Anterior cingulate cortex (tissue), 58 donors: ENCODE measurements at places on chromosomes 12 and 14.

DNA sequence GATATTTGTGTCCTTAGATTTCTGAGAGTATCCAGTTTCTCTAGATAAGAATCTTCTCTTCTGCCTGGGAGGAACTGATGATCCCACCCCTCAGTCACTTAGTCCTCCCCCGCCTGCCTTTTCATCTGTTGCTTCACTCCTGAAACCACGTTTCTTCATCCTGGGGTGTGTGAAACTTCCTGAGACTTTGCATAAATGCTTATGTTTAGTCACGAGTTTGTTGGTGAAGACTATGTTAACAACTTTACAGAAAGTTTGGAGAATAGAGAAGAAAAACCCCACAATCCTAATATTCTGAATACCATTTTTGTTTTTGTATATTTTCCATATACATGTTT is 33.2 kb downstream of the MARK3 start:
- DNase-seq, result no peak

GRCh38 chr14:90111895-90112534 is 50.2 kb downstream of the KCNK13 start:
- no peak for DNase-seq

GRCh38 chr12:2195085-2195484 is 142.3 kb downstream of the CACNA1C start:
- DNase-seq, result no peak

- no peak for DNase-seq
Measured at GRCh38 chr12:31224768-31225448, 101.0 kb downstream of the SINHCAF start.

DNA sequence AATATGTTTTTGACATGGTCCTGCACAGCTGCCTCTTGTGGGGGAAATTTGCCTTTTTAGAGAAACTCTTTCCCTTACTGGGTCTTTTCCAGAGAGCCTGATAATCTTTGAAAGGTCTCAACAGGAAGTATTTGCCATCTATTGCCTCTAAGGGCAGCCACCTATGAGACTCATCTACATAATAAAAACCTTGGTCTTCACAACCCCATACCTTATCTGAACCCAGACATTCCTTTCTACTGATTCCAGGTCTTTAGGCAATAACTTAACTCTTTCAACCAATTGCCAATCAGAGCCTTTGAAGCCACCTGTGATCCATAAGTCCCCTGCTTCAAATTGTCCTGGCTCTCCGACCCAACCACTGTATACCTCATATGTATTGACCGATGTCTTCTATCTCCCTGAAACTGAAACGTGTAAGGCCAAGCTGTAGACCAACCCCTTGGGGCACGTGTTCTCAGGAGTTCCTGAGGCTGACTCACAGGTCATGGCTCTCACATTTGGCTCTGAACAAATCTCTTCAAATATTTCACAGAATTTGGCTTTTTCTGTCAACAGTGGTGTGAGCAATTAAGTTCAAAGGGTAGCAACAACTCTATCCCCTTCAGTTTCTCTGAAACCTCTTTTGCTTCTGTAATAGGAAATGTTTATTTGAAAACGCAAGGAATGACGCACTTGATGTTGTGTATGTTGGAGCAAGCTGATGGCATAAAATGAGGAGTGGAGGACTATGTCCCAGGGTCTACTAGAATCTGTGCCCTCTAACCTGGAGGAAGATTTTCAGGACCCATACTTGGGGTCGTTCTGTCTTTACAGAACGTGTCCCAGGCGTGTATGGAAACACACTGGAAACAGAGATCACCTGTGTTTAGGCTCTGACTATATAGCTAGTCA is 49.2 kb upstream of the EIF5 start:
- DNase-seq, result no peak

- DNase-seq, result no peak
Measured at GRCh38 chr12:80845639-80846038, 92.1 kb downstream of the LIN7A start.

DNA sequence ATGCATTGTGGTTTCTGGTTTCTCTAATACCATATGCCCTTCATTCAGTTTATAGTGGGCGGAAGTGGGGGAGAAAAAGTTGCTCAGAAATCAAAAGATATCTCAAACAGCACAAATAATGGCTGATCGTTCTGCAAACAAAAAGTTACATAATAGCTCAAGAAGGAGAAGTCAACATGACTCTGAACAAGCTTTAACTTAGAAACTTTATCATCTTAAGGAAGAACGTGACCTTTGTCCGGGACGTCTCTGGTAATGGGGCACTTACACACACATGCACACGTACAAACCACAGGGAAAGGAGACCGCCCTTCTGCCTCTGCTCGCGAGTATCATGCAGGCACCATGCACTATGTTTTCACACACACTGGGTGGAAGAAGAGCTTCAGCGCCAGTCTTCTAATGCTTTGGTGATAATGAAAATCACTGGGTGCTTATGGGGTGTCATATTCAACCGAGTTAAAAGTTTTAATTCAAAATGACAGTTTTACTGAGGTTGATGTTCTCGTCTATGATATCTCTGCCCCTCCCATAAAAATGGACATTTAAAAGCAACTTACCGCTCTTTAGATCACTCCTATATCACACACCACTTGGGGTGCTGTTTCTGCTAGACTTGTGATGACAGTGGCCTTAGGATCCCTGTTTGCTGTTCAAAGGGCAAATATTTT is 4.7 kb downstream of the FOS start:
- no peak for DNase-seq

GRCh38 chr12:130752692-130753230 is 36.7 kb upstream of the RIMBP2 start:
- no peak for DNase-seq

- no peak for DNase-seq
Measured at GRCh38 chr12:3022411-3022810, 54.8 kb upstream of the TSPAN9 start.

- DNase-seq, result no peak
Measured at GRCh38 chr12:32309811-32310736, 89.3 kb upstream of the FGD4 start.

- no peak for DNase-seq
Measured at GRCh38 chr12:51118706-51119105, 35.3 kb upstream of the CSRNP2 start.

GRCh38 chr12:69661386-69661785 is 37.7 kb downstream of the BEST3 start:
- DNase-seq, result no peak

DNA sequence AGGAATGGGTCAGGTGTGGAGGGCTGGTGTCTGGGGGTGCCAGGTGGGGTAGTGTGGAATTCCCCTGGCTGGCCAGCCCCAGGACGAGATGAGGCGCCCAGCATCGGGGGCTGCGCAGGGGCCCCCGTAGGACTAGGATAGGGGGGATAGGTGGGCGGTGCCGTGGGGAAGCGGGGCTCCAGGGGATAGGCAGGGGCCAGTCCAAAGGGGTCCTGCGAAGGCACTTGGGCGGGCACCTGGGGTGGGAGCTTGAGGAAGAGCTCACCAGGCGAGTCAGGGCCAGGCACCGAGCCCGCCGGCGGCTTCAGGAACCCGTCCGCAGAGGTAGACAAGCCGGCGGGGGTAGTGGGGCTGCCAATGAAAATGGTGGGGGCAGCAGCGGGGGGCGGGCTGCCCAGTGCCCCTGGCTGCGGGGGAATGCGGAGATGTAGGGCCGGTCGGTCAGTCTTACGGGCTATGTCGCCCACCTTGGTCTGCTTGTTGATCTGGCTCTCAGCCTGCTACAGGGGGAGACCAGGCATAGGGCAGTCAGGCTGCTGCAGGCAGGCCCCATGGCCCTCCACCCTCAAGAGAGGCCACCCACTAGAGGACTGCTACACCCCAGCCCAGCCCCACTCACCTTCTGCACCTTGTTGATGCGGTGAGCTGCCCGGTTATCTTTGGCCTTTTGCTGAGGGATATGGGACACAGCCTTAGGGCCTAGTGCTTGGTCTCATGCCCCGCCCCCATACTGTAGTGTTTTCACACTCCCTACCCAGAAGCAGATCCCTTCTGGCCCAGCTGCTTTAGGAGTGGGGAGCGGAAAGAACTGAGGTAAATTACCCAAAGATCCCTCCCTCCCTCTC is 19.3 kb downstream of the KMT2D start:
- DNase-seq, result no peak

- no peak for DNase-seq
Measured at GRCh38 chr14:37669242-37669641, 73.8 kb downstream of the TTC6 start.

GRCh38 chr14:57420033-57420432 is 29.6 kb downstream of the NAA30 start:
- no peak for DNase-seq

DNA sequence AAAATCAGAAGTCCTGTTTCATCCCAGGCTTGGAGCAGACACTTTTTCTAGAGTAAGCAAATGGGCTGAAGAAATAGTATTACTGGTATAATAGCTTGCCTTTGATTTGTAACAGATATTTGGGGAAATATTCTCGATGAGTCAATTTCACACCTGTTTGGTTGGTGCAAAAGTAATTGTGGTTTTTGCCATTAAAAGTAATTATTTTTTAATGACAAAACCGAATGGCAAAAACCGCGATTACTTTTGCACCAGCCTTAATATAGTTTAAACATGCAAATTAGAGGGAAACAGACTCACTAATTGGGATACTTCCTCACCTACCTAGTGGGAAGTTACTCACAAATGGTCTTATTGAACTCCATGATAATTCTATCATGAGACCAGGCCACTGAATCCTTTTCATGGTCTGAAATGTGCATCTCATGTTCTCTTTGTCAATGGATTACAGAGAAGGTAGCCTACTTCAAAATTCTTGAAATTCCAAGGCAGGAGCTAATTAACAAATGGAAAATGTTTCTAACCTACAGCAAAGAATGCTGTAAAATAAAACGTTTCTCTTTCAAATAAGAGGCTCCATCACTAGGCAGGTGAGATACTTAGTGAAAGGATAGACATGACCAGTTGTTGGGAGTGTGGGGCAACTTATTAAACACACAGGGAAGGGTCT is 391.3 kb downstream of the EMP1 start:
- no peak for DNase-seq

DNA sequence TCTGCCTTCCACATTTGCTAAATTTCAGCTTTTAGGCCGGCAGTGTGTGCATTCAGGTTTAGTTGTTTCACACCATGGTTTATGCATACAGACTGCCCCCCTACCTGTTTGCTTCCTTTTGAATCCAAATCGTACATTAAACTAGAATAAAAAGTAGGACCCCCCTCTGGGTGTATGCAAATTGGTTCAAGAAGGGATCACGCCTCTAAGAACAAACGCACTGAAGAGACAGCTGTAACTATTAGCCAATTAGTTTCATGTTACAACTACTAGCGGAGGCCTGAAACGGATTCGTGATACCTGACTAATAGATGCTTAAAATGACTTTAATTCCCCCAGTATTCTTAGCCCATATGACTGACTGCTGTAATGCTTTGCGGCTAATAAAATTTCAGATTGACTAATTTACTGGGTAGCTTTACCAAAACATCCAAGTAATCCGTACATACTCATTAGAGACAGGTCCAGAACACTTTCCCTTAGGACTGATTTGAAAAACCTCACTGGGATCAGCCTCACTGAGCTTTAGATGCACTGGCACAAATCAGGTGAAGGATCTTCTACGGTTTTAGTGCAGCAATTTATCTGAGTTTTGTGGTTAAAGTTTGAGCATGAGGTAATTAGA is 411.8 kb downstream of the NPAS3 start:
- no peak for DNase-seq

DNA sequence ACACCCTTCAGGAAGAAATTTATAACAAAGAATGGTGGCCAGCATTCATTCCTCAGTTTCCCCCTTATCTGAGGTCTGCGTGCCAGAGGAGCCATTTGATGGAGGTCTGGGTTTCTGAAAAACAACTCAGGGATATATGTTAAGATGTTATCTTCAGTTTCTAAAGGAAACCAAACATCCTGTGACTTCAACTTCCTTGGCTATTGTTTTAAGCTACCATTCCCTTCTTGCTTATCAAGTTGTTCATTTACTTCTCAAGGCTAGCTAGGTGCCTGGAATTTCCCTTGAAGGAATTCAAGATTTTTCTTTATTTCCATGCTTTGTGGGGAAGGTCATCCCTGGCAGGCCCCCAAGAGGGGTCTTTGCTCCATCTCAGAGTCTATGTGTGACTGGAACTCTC is 27.1 kb upstream of the OXA1L start:
- no peak for DNase-seq

DNA sequence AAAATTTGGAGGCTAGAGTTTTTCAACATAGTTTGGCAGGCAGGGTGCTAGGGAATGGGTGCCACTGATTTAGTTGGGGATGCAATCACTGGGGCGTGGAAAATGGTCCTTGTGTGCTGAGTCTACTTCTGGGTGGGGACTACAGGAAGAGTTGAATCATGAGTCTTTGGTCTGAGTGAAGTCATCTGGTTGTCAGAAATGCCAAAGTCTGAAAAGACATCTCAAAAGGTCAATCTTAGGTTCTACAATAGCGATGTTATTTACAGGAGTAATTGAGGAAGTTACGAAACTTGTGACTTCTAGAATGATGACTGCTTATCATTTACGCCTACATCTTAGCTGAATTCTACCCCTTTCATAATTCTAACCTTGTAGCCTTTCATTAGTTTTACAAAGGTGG is 209.1 kb downstream of the NUBPL start:
- DNase-seq, result no peak

DNA sequence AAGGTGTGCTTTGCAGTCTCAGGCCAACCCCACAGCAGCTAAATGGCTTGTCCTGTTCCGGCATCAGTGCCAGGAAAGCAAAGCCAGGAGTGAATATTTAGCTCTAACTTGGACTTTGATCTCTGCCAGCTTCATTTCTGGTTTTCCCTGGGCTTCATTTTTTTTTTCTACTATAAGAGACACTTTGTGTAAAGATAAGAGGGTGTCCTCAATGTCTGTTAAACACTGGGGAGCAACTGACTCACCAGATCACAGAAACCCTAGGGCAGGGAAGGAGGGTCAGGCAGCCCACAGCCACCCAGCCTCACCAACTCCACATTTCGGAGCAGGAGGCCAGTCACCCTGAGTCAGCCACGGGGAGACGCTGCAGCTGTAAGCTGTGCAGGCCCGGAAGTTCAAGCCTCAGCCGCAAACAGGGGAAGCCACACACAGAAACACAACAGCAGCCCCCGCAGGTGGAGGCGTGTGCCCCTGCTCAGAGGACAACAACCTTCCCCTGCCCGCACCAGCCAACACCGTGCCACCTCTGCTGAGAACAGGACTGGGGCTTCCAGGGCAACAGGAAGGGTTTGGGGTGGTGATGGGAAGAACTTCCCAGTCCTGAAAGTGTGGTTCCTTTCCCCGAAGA is 6.3 kb downstream of the TNFRSF1A start:
- no peak for DNase-seq

- DNase-seq, result no peak
Measured at GRCh38 chr12:121614872-121615467, 11.4 kb upstream of the ORAI1 start.

- DNase-seq, result no peak
Measured at GRCh38 chr14:26917086-26917485, 319.3 kb upstream of the NOVA1 start.

GRCh38 chr14:70237710-70238109 is 49.0 kb upstream of the SLC8A3 start:
- no peak for DNase-seq

DNA sequence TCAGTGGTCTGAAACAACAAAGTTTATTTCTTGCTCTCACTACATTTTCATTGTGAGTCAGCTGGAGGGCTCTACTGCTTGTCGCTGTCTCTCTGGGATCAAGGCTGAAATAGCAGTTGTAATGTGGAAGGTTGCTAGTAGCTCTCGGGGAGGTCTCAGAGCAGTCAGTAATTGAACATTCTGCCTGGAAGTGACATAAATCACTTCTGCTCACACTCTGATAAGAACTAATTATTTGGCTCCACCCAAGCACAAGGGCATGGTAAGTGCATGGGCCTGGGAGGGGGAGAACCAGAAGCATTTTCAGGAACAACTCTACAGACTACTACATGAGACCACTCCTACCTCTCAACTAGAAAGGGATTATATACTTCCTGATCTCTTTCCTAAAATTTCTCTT is 128.2 kb downstream of the TMEM117 start:
- DNase-seq, result no peak
